ENCODE measurements at places on chromosomes 3 and 15. TPM values are rescaled to one million over a fixed set of nuclear protein-coding genes. Genes with fewer than 3 reads are reported as not detected.

- no peak for DNase-seq
Measured at GRCh38 chr3:161275919-161276318, 54.8 kb downstream of the NMD3 start.

DNA sequence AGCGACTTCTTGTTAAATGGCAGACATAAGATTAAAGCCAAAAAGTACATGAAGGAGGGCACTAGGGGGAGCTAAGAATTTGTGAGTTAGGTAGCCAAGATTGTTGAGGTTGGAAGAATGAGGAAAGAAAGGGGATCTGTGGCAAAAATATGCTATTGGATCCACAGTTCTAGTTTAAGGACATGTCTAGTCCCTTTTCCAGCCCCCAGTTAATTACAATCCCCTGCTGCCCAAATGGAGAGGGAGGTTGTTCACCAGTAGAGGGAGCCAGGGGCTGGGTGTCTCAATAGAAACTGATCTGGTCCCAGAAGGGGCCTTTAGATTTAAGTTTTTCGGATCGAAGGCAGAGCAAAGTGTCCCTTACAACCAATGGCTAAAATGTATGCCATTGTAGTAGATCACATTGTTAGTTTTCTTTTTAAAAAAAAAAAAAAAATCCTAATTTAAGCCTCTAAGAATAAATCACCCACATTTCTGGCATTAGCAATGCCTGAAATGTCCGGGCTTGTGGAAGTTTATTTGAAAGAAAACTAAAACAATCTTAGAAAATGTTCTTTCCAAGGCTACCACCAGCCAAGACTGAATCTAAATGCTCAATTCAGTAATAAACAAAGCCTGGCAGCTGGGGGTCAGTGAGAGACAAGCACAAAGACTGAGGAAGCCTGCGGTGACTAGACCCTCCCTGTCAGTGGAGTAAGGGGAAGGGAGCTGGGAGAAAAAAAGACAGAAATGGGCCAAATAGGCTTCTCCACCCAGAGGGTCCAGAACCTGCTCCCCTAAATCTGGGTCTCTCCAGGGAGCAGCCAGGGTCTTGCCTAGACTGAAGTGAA, 7.1 kb downstream of the COL8A1 start:
- no peak for DNase-seq

DNA sequence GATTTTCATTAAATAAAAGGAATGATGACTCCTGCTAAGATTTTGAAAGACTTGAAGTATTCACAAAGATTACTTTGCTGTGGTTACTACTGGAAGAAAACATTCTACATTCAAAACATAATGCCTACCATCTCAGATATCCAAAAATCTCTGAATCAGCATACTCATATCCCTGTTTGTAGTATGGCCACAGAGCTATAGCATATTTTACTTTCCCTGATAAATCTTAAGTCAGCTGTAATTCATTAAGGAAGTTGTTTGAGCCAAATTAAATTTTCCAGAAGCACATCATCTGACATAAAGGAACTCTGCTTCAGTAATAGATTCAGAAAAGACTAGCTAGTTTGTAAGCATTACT, 942.0 kb downstream of the ROBO1 start:
- DNase-seq: no peak

The TF gene
- total RNA-seq: 2.1 TPM

The SLITRK3 gene
- 0.92 TPM for total RNA-seq

The ZNF774 gene
- 4.3 TPM for total RNA-seq

Data from right cardiac atrium (tissue), 5 donors.